ENCODE measurements at places on chromosomes 12 and 14.

DNA sequence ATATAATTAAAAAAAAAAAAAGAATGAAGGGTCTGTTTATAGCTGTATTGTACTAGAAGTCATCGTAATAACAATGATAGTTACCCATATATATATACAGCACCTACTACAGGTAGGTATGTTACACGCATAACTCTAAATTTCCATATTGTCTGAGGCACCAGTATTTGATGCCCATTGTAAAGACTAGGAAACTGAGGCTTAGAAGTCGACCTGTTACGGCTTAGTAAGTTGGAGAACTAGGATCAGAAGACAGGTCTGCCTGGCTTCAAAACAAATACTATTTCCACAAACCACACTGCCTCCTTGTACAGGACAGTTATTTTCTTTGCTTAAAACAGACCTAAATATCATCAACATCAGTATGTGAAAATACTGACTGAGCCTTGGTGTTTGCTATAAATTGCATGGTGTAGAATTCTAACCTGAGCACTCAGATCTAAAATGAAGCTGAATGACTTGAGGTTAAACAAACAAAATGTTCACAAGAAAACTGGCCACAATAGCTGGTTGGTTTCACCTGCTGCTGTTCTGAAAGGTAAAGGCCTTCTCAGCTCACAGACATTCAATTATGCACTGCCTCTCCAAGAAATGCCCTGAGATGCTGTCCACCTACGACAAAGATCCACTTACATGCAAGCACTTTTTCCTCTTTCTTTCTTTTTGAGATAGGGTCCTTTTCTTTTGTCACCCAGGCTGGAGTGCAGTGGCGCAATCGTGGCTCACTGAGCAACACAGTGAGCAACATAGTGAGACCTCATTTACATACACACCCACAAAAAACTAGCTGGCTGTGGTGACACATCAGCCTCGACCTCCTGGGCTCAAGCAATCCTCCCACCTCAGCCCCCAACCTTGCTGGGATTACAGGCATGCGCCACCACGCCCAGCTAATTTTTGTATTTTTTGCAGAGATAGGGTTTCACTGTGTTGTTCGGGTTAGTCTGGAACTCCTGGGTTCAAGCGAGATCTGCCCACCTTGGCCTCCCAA lies 35.7 kb downstream of the SSH1 start:
- DNase-seq = no peak

DNA sequence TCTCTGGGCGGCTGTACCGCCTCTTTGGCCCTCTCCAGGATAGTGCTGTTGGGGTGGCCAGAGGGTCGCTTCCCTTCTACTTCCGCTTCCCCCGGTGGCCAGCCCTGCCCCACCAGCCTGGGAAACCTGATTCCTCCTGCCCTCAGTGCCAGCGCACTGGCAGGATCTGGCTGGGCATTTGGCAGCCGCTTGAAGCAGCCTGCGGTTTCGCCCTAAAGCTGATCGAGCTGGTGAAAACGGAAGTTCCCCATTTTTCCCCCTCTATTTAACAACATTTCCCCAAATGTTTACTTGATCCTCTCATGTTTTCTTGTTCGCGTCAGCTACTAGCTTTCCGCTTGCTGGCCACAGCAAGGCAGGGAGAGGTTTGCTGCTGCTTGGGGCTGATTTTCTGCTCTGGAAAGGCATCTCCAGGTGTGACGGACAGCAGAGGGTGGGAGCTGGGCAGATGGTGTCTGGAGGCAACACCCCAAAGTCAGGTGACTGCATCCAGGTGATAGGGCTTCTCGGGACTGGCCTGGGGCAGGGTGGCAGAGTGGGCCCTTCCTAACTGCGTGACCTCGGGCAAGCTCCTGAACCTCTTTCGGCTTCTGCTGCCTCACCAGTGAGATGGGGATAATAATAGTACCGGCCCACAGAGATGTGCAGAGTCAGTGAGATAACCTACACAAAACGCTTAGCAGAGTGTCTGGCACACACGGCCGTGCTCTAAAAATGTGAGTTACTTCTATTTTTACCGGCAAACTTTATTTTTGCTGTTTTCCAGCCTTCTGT lies 53.1 kb downstream of the TSPAN9 start:
- no peak for DNase-seq

DNA sequence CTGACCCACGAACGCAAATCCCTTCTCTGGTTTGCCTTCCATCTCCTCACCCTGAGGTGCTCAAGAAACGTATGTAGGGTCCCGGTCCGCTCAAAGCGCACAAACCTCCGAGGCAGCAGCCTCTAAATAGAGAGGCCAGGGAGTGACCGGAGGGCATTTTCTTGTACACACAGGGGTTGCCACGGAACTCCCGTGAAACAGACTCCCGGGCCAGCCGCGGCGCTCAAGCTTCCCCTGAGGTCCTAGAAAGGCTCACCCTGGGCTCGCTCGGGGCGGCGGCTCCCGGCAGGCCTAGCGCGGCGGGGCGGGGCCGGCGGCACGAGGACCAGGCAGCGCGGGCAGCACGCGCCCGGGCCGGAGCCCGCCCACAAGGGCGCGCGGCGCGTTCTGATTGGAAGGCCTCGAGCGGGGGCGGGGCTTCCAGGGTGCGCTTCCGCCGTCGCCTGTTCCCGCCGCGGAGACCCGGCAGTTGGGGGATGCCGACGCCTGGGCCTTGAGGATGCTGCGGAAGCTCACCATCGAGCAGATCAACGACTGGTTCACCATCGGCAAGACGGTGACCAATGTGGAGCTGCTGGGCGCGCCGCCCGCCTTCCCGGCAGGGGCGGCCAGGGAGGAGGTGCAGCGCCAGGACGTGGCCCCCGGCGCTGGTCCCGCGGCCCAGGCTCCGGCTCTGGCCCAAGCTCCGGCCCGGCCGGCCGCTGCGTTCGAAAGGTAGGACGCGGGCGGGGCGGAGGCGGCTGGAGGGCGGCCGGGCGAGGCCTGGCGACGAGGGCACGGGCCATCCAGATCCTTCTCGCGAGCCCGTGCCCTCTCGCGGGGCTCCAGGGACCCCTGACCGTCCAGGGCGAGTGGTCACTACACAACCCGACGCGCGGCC lies at the start of gene TDRD9:
Gene TDRD9 (plus strand): TSS at position 446 of the 880 bp plus-strand sequence. CDS start 54 bp downstream, at position 500.
- DNase-seq = no peak

GRCh38 chr12:92136965-92137721 lies 8.5 kb downstream of the BTG1 start:
- DNase-seq = no peak

- DNase-seq = peak; percentile 75
Measured at GRCh38 chr14:74203639-74204038, 35.6 kb upstream of the VSX2 start.

DNA sequence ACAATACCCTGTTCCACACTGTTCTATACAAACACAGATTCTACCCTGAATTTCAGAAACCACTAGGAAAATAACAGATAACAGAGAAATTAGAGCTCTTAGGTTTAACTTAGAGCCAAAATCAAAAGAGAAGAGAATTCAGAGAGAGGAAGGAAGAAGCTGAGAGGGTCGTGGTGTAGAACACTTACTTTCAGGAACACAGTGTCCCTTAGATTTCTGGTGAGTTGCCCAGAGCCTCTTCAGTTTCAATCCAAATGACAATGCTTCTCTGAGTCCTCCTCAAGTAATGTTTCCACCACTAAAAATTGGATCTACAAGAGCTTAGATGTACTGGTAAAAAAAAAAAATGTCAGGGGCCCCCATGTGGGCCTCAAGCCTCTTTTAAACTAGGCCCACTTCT lies 2.6 kb downstream of the YAF2 start:
- DNase-seq = no peak

DNA sequence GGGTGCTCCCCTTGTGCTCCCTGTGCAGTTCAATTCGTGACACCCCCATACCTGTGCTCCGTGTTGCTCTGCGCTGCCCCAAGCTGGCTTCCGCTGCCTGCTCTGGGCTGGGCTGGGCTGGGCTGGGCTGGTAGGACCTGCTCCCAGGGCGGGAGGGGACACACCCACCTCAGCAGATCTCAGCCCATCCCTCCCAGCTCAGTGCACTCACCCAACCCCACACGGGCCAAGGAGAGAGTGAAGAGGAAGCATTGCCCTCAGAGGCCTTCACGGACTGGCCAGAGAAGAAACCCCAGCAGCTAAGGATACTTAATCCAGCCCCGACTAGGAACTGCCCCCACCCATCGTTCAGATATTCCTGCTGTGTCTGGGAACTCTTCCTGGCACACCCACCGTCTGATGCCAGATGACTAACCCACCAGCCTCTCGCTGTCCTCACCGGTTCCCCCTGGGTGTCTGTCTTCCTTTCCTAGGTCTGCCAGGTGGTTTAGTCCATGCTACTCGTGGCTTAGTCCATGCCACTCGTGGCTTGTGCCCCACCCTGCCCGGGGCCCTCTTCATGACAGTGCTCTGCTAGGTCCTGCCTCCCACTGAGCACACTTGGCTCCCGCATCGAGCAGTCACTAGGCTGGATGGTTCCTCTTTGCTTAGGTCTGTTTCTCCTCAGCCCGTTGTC lies at the start of gene LPAR5:
Gene LPAR5 (minus strand): TSS at position 104 of the 676 bp plus-strand sequence. CDS start 14,711 bp downstream, outside the sequence.
- DNase-seq = no peak

DNA sequence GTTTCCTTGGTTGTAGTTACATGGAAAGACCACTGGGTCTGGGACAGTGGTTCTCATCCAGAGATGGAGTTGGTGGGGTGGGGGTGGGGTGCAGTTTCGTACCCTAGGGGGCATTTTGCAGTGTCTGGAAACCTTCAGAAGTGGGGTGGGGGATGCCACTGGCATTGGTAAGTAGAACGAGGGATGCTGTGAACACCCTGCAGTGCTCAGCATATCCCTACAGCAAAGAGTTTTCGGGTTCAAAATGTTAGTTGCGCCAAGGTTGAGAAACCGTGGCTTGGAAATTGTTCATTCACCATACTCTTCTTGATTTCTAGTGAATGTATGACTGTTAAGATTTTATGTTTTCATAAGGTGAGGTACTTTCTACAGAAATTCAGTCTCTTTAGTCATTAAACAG lies 28.7 kb downstream of the TRAF3 start:
- DNase-seq = no peak

GRCh38 chr14:55107766-55108554 lies 21.1 kb upstream of the LGALS3 start:
- no peak for DNase-seq

GRCh38 chr12:111434680-111435338 lies 29.1 kb downstream of the SH2B3 start:
- no peak for DNase-seq

DNA sequence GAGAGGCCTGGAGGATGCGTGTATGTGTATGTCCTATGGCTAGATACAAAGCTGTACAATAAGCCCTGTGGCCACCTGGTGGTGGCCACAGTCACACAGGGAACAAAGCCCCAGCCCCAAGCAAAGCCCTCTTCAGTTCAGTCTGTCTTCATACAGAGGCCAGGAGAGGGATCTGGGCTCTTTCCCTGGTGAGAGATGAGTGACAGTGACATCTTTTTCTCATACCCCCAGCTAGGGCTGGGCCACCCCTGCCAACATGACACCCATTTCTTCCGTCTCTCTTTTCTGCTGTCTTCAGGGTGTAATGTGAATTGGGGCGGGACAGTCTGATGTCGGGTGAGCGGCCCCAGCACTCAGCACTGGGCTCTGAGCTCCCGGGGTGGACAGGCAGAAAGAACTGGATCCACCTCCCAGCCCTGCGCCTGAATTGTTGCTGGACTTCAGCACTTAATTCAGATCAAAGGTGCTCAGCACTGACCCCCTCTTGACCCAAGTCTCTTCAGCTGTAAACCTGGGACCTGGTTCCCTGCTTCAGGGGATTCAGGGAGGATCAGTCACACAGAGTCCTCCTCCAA lies 59.8 kb downstream of the SERPINA3 start:
- no peak for DNase-seq

GRCh38 chr12:7303230-7303629 lies 642 bp upstream of the ACSM4 start:
- no peak for DNase-seq

DNA sequence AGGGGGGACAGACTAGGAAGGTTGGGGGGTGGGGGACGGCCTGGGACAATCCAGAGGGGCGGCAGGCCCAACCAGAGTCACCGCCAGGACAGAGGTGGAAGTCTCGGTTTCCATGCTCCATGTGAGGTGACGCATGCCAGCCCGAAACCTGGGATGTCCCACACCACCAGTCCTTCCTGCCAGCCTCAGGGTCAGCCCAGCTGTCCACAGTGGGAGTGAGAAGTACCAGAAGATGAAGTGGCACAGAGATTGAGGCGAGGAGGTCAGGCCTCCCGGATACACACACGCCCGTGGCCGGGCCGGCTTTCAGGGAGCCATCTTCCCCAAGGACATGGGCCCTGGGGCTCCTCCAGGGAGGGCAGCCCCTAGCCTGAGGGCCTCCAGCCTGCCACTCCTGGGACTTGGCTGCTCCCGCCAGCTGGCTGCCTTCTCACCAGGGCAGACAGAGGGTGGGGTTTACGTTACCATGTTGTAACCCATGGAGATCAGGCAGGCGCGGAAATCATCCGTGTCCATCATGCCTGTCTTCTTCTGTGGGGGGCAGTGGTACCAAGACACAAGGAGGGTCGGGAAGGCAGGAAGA lies 85.2 kb upstream of the ZFP36L1 start:
- DNase-seq = no peak

GRCh38 chr14:39138440-39138839 lies 24.3 kb downstream of the GEMIN2 start:
- no peak for DNase-seq

DNA sequence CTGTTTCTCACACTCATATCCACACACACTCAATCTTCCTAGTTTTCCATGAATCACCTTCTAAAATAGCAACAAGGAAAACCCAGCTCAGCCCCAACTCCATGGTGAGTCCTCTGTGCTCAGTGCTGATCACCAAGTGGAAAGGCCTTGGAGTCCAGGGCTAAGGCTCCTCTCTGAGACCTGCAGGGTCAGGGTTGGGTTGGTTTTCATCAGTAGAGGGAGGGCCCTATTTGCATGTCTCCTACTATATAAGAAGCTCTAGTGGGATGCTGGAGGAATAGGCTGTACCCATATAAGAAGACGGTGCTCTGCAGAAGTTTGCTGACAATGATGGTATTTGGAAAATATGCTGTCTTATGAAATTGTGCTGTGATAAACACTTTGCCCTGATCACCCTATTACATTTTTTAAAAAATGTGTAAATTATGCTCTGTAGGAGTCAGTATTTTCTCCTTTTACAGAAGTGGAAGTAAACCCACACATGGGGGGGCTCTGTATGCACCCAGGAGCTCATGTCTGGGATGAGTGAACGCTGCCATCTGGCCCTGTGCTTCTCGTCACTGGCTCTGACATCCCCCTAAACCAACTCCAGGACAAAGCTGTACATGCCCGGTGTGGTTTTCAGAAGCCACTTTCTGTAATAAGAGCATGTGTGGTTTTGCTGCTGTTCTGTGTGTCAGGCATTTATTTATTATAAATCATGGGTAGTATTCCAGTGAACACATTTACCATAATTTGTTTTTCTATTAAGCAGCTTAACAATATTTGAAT lies 536.3 kb downstream of the TMEM121 start:
- no peak for DNase-seq

GRCh38 chr14:21070610-21071224 lies 613 bp downstream of the ARHGEF40 start:
- DNase-seq = no peak

GRCh38 chr12:26452511-26452910 lies 257.1 kb downstream of the SSPN start:
- no peak for DNase-seq

GRCh38 chr14:96167224-96168148 lies 37.2 kb upstream of the BDKRB2 start:
- no peak for DNase-seq

- no peak for DNase-seq
Measured at GRCh38 chr14:64879635-64880220, at the start of gene SPTB. Gene SPTB, minus strand, starts transcription at chr14:64879907. Its CDS starts 56,813 bp downstream, at chr14:64823094.
